ENCODE measurements at places on chromosomes 11 and 22.
A peak's percentile ranks its signal among the peaks of the same experiment; 100 is the strongest.

DNA sequence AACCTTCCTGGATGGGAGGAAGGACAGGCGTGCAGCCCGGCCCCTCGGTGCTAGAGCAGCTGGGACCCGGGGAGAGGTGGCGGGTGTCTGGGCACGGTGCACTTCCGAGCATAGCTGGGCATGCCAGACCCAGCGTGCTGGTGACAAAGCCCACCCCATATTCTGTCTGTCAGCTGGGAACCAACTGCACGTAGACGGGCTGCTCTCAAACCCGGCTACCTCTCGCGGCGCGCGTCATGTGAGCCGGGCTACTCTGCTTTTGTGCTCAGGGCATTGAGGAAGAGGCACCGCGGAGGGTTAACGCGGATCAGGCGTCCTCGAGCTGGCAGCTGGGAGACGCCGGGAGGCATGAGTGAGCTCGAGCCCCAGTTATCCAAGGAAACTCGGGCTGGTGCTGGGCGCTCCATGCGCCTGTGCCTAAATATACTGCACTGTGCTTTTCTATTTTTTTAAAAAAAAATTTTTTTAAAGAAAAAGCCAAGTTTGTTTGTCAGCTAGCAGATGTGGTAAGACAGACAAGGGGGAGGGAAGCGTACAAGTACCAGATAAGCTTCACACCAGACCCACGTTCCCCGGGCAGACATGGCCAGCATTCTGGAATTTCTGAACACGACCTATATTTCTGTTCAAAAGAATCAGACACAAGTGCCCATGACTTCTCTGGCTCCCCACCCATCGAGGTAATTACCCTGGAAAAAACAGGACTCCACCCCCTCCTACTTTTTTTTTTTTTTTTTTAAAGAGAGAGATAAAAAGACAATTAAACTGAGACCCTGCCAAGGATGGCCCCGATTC is 425.6 kb downstream of the SHANK2 start:
- DNase-seq, result peak; percentile 65

DNA sequence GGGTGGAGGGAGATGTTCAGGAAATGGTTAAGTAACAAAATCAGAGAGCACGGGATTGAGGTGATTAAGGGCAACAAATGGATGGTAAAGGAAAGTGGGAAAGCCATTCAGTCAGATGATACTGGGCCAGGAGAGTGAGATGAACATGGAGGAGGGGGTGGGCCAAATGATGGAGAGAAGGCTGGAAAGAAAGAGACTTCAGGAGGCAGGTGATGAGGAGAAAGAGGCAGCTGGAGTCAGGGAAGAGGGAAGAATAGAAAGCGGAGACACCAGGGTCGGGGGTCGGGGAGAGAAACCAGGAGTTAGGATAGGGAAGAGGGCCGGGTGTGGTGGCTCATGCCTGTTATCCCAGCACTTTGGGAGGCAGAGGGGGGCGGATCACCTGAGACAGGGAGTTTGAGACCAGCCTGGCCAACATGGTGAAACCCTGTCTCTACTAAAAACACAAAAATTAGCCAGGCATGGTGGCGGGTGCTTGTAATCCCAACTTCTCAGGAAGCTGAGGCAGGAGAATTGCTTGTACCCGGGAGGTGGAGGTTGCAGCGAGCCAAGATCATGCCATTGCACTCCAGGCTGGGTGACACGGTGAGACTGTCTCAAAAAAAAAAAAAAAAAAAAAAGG is 4.7 kb upstream of the KDM2A start:
- DNase-seq, result no peak

- no peak for DNase-seq
Observed at GRCh38 chr11:118853678-118854077, 30.0 kb upstream of the CXCR5 start.

GRCh38 chr11:122666743-122667142 is 11.2 kb downstream of the UBASH3B start:
- no peak for DNase-seq

GRCh38 chr22:47818496-47818895 is 1056.0 kb downstream of the TBC1D22A start:
- DNase-seq, result no peak

- no peak for DNase-seq
Observed at GRCh38 chr22:22406445-22407027, 102.0 kb downstream of the ZNF280B start.

GRCh38 chr11:69194396-69194795 is 38.7 kb downstream of the SMIM38 start:
- no peak for DNase-seq

DNA sequence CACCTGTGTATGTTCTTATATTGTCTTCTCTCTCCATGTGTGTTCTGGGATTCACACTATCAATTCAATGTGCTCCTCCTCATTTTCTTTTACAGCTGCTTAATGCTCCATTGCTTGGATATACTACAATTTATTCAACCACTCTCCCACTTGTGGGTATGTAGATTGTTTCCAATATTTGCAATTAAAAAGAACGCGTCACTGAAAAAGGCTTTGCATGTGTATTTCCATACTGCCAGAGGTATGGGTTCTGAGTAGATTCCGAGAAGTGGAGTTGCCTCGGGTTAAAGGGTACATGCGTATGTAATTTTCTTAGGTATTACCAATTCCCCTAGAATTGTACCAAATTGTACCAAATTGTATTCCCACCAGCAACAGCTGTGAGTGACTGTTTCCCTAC is 7.0 kb upstream of the CAPN5 start:
- no peak for DNase-seq

GRCh38 chr11:110026858-110027626 is 66.2 kb upstream of the ZC3H12C start:
- DNase-seq, result no peak

GRCh38 chr22:36629320-36629719 is 74.2 kb downstream of the CACNG2 start:
- no peak for DNase-seq

DNA sequence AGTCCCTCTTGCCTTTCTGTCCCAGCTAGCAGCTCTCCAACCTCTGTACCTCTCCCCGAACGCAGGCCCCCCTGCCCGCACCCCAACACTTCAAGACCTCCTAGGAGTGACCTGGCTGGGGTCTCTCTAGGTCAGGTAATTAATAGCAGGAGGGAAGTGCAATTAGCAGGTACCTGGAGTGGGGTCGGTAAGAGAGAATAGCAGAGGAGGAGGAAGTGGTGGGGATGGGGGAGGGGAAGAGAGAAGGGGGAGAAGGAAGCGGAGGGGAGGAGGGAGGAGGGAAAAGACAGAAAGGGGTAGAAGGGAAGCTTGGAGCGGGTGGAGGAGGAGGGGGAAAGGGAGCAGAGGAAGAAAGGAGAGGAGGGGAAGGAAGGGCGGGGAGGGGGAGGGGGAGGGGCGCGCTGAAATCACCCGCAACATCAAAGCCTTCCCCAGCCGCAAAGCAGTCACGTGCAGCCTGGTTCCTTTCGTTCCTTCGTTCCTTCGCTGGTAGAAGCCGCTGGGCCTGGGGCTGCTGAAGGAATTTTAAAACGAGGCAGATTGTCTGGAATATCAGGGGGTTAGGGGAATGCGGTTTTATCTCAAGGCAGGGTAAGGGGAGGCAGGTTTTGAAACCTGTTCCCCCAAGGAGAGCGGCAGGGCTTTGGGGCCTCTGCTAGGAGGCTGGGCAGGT is 29.3 kb upstream of the TCF20 start:
- DNase-seq, result no peak
